ENCODE measurements at places on chromosomes 5 and 9. TPM values are rescaled to one million over a fixed set of nuclear protein-coding genes. Genes with fewer than 3 reads are reported as not detected.
A peak's percentile ranks its signal among the peaks of the same experiment; 100 is the strongest.

The FUBP3 gene
- total RNA-seq = 46.8 TPM

The SLC45A2 gene
- total RNA-seq = not detected

The TCF7 gene
- total RNA-seq = 5.7 TPM

The GABRA6 gene
- not detected for total RNA-seq

The CACFD1 gene
- total RNA-seq = 34.3 TPM

The PTGER4 gene
- total RNA-seq = 29.1 TPM

The SPATA31D4 gene
- not detected for total RNA-seq

The PRPF4 gene
- total RNA-seq = 12.6 TPM

DNA sequence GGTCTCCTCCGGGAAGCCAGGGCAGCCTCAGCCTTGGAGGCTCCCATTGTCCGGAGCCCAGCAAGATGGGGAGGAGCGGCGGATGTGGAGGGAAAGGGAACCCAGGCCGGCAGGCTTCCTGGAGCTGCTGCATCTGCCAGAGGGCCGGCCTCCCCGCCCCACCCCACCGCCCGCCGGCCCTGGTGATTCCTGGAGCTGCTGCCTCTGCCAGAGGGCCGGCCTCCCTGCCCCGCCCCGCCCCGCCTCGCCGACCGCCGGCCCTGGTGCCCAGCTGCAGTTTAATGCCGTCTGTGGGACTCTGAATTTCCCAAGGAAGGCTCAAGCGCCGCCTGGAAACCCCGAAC lies 31.6 kb downstream of the EXD3 start:
- no peak for DNase-seq

GRCh38 chr5:117245130-117245529 lies 670.5 kb upstream of the SEMA6A start:
- no peak for DNase-seq

GRCh38 chr5:73895471-73895870 lies 269.5 kb downstream of the ARHGEF28 start:
- DNase-seq = no peak

GRCh38 chr5:64526734-64527439 lies 21.1 kb downstream of the RGS7BP start:
- DNase-seq = no peak

DNA sequence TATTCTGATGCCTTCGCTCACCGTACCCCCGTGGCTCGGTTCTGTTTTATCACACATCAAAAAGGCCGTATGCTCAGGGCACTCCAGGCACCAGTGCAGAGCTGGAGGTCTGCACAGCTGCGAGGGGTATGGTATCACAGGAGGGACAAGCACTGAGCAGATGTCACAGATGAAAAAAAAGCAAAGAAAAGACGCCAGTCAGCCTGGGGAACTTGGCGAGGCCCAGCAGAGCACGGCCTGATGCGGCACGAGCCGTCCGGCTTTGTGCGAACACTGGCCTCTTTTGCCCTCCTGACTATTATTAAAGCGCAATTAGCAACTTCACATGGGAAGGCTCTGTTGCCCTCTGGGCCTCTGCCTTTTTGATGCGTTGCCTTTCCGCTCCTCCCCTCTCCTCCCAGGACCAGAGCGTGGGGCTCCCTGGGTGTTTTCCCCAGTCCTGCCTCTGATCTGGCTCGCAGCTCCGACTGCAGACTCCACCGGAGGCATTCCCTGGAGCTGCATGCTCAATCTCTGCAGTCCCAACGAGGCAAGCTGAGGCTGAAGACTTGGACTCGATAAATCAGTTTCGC lies 44.4 kb downstream of the AK8 start:
- no peak for DNase-seq

- DNase-seq = no peak
These were observed 156.4 kb downstream of the RORB start for GRCh38 chr9:74653410-74654080.

DNA sequence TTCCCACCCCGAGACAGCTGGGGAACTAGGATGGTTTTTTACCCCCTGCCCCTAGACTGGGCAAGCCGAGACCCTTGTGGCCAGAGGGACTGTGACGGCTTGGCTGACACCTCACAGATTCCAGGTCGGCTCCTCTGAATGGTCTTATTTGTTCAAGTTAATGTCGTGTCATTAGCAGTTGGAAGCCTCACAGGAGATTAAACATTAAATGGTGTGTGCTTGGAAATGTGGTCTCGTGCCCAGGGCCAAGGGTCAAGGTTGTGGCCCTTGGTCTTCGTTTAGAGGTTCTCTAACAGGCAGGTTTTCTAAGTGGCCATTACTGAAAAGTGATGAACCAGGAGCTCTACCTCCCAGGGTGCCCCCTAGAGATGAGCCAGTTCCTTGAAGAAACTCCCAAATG lies 61.2 kb upstream of the RXRA start:
- no peak for DNase-seq

- DNase-seq = no peak
These were observed 374.7 kb upstream of the ADAMTS16 start for GRCh38 chr5:4765411-4765810.

GRCh38 chr9:134682651-134683364 lies 41.2 kb downstream of the COL5A1 start:
- no peak for DNase-seq

- DNase-seq = no peak
These were observed 91.2 kb downstream of the ZNF474 start for GRCh38 chr5:122220511-122220910.

DNA sequence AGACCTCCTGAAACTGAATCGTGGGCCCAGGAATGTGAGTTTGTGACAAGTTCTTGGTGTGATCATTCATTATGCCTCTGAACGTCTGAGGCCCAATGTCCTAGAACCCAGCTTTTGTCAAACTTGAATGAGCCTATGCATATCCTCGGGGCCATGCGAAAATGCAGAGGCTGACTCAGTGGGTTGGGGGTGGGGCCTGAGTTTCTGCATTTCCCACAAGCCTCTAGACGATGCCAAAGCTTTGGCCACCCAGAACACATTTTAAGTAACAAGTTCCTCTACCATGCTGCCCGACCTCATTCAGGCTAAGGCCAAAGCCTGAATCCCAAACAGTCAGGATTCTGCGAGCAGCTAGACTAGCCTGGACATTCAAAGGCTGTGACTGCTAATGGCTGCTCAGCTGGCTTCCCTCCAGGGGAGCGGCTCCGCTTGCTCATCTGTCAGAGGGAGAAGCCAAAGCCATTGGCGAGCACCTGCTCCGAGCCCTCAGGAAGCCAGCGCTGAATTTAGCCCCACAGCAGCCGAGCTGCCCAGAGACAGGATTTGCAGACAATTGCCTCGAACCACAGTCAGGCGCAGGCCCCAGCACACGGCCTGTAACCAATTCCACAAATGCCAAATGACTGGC lies 177.5 kb downstream of the ZDHHC21 start:
- DNase-seq = no peak

DNA sequence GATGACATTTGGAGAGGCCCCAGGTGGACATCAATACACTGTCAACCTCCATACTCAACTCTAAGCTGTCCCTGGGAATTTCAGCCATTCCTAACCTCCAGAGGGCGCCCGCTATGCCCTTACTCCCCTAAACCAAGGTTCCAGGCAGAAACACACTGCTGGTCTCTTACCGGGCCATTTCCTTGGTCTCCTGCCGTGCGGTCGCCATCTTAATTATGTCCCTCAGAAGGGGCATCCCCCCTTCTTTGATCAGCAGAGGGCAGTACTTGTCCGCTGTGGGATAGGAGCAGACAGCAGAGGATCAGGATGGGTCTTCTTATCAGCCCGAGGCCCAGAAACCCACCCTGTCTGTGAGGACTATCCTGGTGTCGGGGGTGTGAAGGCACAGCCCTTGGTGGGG lies 9.3 kb upstream of the ZDHHC12 start:
- DNase-seq = peak; percentile 72

DNA sequence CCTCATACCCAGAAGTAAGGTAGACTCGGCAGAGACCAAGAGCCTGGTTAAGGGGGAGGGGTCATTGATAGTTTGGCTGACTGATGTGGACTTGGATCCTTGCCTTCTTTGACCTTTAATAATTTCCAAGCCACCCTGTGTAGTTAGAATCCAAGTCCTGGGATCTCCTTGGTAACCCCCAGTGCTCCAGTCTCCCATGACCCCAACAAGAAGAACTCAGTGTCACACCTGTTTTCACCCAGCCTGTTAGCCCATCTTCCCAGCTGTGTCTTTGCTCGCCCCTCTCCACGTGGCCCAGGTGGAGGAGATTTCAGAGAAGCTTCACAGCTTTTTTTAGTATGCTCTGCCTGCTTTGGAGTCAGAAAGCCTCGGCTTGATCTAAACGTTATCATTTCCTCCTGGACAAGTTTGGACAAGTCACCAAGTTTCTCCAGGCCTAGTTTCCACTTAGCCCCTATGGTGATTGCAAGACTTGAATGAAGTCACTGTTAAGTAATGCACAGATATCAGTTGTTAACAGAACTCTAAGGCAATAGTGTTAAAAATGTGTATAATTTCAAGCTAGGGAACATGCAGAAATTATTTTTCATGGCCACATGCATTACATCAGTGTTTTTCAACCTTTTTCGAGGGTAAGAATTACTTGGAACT lies 170.0 kb downstream of the TMEM38B start:
- no peak for DNase-seq

- DNase-seq = no peak
These were observed 360.1 kb upstream of the C9orf72 start for GRCh38 chr9:27933210-27934025.

- DNase-seq = no peak
These were observed 420.9 kb upstream of the DAP start for GRCh38 chr5:11181940-11182339.

GRCh38 chr5:150636391-150637244 lies 3.8 kb upstream of the SYNPO start:
- DNase-seq = no peak

DNA sequence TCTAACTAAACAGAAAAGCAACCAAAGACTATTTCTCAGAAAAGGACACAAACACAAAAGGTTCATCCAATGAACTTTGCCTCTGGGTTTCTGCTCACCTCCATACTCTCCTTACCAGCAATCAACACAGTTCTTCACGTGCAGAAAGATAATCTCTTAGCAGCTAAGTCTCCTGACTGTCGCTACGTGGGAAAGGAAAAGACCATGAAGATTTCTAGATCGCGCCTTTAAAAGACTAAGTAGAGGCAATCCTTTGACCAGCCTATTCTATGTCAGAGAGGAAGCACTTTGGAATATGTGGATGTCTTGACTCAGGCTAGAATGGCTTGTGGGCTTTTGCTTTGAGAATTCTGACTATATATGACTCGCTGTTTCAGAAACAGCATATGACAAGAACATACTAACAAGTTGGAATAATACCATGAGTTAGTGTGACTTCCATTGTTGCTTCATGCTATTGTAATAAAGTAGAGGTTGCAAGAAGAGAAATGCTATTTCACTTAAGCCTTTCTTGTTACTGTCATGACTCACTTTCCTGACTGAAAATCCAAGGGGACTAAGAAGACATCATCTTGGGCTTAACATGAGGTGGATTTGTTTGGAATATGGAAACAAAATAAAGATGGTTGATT lies 339.5 kb upstream of the RFX3 start:
- DNase-seq = no peak

DNA sequence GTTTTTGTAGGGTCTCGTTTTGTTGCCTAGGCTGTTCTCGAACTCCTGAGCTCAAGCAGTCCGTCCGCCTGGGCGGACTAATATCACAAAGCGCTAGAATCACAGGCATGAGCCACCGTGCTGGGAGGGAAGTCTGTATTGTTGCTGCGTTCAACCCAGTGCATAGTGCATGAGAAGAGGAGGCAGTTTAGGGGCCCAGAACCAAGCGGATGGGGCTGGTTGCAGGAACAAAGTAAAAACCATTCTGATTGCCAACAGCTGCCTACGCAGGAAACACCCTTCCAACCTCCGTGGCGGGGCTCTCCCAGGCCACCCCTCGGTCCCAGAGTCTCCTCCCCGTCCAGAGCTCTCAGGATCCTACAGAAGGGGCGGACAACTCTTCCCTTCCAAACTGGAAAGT lies 87.1 kb downstream of the ANXA2R start:
- no peak for DNase-seq

- DNase-seq = no peak
These were observed 5.2 kb downstream of the DUSP1 start for GRCh38 chr5:172765766-172766286.

DNA sequence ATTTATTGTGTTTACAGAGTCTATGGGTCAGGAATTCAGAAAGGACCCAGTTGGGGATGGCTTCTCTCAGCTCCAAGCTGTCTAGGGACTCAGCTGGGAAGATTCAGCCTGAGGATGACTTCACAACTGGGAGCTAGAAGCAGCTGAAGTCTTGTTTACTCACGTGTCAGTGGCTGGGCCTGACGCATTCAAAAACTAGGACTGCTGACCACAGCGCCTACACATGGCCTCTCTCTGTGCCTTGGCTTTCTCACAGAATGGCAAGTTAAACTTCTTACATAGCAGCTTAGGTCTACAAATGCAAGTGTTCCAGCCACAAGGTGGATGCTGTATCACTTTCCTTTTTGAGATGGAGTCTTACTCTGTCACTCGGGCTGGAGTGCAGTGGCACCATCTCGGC lies 16.3 kb upstream of the PPP2CA start:
- no peak for DNase-seq

- peak; percentile 30 for DNase-seq
These were observed 73.8 kb downstream of the MRPL36 start for GRCh38 chr5:1725641-1726468.

DNA sequence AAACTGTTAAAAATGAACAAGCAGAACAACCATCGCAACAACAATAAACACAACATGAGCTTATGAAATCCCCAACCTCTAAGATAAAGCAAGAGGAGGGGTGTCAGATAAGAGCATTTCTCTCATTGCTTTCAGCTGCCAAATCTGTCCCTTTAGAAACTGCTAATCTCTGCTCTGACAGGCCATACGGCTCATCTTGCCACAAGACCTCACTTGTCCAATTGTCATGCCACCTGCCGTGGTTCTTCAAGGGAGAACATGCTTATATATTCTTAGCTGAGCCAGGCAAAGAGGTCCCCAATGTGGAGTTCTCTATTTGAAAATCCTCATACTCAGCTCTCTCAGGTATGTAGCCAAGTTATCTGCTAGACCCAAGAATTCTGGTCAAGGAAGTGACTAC lies 405.0 kb upstream of the TNC start:
- DNase-seq = no peak

DNA sequence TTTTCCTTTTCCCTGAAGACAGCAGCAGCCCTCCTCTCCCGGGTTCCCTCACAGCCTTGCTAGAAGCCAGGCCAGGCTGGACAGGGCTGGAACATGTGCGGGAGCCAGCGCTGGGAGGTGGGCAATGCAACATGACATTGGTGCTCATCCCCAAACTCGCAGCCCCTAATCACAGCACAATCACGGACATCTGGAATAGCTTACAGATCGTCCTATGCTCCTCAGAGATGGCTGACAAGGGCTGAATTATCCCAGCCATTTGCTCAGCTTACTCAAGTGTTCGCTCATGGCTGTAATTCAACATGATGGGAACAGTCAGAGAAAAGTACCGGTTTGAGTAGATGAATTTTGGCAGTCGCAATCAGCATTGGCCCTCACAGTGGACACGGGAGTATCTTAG lies 49.8 kb downstream of the FSTL4 start:
- DNase-seq = no peak

DNA sequence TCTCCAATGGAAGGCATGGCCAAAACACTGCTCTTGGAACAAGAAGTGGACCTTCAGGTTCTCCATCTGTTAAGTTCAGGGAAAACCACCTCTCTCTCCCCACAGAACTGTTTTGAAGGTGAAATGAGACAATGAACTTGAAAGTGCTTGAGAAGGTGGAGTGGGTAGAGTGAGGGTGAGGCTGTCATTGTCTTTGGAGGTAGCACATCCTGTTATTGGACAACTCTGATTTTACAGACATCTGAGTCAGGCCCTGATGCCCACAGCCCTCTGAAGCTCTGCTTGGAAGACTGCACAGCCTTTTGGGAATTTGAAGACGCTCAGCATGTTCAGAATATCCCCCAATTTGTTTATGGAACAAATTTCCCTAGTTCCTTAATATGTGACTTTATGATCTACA lies 27.6 kb upstream of the TEX48 start:
- DNase-seq = no peak

GRCh38 chr5:106849266-106849665 lies 821.5 kb downstream of the EFNA5 start:
- no peak for DNase-seq

Measured in lower lobe of right lung (tissue), 2 donors.